ENCODE measurements at places on chromosomes 5 and 9.

DNA sequence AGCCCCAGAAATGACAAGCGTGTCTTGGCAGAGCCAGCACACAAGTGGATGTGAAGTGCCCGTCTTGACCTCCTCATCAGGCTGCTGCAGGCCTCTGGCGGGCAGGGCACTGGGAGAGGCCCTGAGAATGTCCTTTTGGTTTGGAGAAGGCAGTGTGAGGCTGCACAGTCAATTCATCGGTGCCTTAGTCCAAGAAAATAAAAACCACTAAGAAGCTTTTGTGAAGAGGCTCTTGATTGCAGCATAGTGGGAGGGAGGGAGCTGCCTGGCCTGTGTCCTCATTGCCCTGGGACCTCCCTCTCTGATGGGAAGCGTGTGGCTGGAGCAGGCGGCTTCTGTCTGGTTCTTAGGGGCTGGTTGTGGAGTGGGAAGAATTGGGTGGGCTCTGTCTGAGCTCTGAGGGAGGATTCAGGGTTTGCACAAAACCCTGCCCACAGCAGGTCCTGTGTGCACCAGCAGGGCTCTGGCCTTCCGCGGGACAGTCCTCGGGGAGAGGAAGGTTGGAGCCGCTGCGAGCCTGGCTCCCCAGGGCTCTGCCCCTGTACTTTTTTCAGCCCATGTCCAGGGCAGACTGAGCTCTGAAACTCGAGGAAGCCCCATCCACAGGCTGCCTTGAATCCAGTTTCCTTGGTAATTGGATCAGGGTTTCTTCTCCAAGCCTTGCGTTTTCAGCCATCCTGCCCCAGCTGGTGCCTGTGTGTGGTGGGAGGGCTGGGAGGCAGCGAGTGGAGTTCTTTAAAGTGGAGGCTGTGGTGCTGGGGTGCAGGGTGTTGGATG is 1.1 kb downstream of the HRCT1 start:
- DNase-seq, result no peak

GRCh38 chr5:9356351-9356825 is 189.5 kb downstream of the SEMA5A start:
- no peak for DNase-seq

- no peak for DNase-seq
Observed at GRCh38 chr9:99118782-99119466, 14.0 kb downstream of the TGFBR1 start.

DNA sequence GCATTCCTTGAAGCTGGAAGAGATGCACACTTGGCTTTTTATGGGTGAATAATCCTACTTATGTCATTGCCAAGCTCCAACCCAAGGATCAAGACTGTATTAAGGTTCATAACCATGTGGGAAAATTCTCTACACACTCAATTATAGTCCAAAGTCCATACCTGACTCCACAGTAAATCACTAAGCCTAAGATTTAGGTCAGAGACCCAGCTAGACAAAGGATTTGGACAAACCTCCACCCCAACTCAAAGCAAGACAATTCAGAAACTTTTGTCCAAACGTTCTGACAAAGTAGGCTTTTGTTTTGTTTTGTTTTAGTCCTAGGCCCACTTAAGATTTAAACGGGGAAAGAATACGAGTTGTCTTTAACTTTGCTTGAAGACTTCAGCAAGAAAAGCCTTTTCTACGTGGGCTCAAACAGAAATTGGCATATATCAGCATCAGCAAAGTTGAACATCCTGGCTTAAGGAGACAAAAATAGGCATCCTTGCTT is 1.7 kb downstream of the MEGF9 start:
- DNase-seq, result no peak

DNA sequence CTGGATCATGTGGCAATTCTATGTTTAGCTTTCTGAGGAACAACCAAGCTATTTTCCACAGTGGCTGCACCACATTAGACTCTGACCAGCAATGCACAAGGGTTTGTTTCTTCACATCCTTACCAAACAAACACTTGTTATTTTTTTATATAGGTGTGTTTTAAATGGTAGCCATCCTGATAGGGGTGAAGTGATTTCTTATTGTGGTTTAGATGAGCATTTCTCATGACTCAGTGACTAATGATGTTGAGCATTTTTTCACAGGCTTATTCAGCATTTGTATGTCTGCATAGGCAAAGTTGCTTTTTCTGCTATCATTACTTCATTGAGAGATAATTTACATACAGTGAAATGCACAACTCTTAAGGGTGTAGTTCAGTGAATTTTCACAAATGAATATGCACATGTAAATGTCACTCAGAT is 36.0 kb downstream of the ANKRD33B start:
- no peak for DNase-seq

- DNase-seq, result no peak
Observed at GRCh38 chr9:114994768-114995167, 64.4 kb upstream of the TNFSF8 start.

Measured in activated CD4-positive, CD25-positive, alpha-beta regulatory T cell (primary cell).